ENCODE measurements at places on chromosomes 2 and 18. TPM values are rescaled to one million over a fixed set of nuclear protein-coding genes. Genes with fewer than 3 reads are reported as not detected.

GRCh38 chr2:43814711-43815110 lies 23.9 kb downstream of the ABCG5 start:
- H3K27ac ChIP-seq, result no peak overlapping the region
- peaks cover 12% of the 10 kb centered on the region for H3K36me3 ChIP-seq
- no peak for DNase-seq

- no peak overlapping the region for H3K4me3 ChIP-seq
- H3K27ac ChIP-seq, result no peak overlapping the region
- no peaks in the 10 kb centered on the region for H3K36me3 ChIP-seq
These were observed 388 bp downstream of the DTNA start for GRCh38 chr18:34710458-34710914.

DNA sequence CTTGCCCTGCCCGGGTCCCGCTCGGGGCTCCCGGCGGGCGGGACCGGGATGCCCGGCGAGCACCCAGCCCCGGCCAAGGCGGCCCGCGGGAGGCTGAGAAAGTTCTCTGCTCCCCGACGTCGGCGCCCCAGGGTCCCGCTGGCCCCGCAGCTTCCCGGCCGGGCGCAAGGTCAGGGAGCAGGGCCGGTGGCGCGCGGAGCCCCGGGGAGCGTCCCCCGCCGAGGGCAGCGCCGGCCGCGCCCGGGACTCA lies 331 bp downstream of the SERPINE2 start:
- H3K4me3 ChIP-seq, result no peak overlapping the region
- H3K4me1 ChIP-seq, result peaks cover 2% of the 10 kb centered on the region
- H3K27ac ChIP-seq, result peak overlapping the region; percentile 18
- no peak for DNase-seq

DNA sequence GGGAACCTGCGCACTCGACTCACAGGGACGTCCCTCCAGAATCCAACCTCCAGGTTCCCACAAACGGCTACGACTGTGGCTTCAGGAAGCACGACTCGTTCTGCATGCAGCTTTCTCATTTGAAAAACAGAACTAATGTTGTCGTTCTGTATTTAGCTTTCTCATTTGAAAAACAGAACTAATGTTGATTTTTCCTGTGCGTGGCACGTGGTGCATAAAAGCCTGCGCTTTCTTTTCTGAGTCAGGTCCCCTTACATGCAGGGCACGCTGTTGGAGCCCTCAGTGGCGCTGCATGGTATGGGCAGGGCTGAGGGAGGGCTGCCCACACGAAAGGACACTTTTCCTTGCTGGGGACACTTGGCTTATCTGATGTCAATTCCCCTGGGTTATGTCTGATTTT lies 124.3 kb downstream of the TMEM18 start:
- no peaks in the 10 kb centered on the region for H3K4me1 ChIP-seq
- no peaks in the 10 kb centered on the region for H3K27me3 ChIP-seq
- H3K4me3 ChIP-seq, result no peak overlapping the region
- no peaks in the 10 kb centered on the region for H3K36me3 ChIP-seq

- H3K27me3 ChIP-seq, result no peaks in the 10 kb centered on the region
- H3K27ac ChIP-seq, result no peak overlapping the region
- H3K36me3 ChIP-seq, result peaks cover 9% of the 10 kb centered on the region
These were observed 76.7 kb upstream of the ACAA2 start for GRCh38 chr18:49890041-49890440.

DNA sequence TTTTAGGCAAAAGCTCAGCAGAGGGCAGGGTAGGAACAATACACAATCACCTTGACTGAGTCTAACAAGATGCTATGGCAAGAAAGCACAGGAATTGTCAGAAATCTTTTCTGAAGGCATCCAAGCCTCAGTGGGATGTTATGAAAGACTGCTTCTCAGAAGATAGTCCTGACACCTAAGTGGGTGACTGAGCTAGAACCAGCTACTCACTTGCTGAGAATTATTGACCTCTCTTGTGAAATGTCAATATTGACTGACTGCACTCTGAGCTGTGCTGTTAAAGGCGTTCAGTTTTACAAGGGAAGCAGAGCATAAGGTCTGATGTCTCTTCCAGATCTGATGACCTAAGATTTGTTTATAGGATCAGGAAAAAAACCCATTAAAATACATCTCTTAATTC lies 46.1 kb downstream of the TACR1 start:
- no peak for DNase-seq
- H3K27me3 ChIP-seq, result peaks cover 3% of the 10 kb centered on the region
- H3K27ac ChIP-seq, result no peak overlapping the region
- peaks cover 19% of the 10 kb centered on the region for H3K4me1 ChIP-seq
- H3K4me3 ChIP-seq, result no peak overlapping the region
- H3K36me3 ChIP-seq, result no peaks in the 10 kb centered on the region

- no peaks in the 10 kb centered on the region for H3K4me1 ChIP-seq
- DNase-seq, result no peak
- no peak overlapping the region for H3K27ac ChIP-seq
- H3K4me3 ChIP-seq, result no peak overlapping the region
- no peaks in the 10 kb centered on the region for H3K36me3 ChIP-seq
These were observed 11.3 kb downstream of the RAD51AP2 start for GRCh38 chr2:17506736-17507616.

DNA sequence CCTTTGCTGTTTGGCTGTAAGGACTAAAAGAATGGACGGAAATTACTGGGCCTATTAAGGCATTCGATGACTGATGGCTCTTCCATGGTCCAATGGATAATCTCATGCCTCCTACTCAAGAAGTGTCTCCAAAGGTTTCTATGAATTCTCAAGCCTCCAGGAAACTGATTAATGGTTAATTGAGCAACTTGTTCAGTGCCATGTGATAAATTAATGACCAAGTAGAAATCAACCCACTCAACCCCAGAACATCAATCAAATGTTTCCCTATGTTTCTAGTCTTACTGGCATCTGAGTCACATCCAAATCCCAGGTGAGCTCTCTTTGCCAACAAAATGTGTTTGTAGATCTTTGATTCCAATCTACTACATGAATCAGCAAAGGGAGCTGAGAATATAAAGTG lies 103.6 kb downstream of the NXPH2 start:
- no peak overlapping the region for H3K27ac ChIP-seq
- H3K4me1 ChIP-seq, result no peaks in the 10 kb centered on the region
- H3K27me3 ChIP-seq, result no peaks in the 10 kb centered on the region
- H3K4me3 ChIP-seq, result no peak overlapping the region
- H3K36me3 ChIP-seq, result no peaks in the 10 kb centered on the region
- no peak for DNase-seq

GRCh38 chr18:59848002-59848401 lies 51.8 kb upstream of the PMAIP1 start:
- H3K36me3 ChIP-seq, result no peaks in the 10 kb centered on the region
- H3K4me1 ChIP-seq, result no peaks in the 10 kb centered on the region

DNA sequence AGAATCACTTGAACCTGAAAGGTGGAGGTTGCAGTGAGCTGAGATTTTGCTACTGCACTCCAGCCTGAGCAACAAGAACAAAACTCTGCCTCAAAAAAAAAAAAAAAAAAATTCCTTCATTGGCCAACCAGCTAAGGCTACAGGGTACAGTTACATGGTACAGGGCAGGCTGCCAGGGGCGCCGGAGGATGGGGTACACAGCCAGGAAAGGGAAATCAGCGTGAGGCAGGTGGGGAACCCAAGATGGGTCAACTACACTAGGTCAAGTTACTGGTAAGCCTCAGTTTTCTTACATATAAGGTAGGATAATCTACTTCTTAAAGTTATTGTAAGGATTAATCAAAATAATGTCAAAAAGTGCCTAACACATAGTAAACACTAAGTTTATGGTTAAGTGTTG lies 142.6 kb upstream of the MSH6 start:
- no peak for DNase-seq
- H3K27ac ChIP-seq, result no peak overlapping the region
- H3K4me3 ChIP-seq, result no peak overlapping the region

GRCh38 chr18:75478996-75479880 lies 51.7 kb upstream of the SMIM21 start:
- no peaks in the 10 kb centered on the region for H3K27me3 ChIP-seq
- no peaks in the 10 kb centered on the region for H3K36me3 ChIP-seq
- DNase-seq, result no peak
- H3K4me3 ChIP-seq, result no peak overlapping the region
- no peak overlapping the region for H3K27ac ChIP-seq

Gene GPR45
- total RNA-seq, result not detected

Gene ZNF396
- total RNA-seq, result 1.1 TPM

Gene CKAP2L
- total RNA-seq, result not detected

Gene GALNT3
- 2.2 TPM for total RNA-seq

Measured in liver (tissue), 10 donors.